SK-N-SH (cell line): ENCODE measurements at places on chromosomes 12 and 14.

- H3K27ac ChIP-seq, result peak overlapping the region; percentile 86
- H3K27me3 ChIP-seq, result no peaks in the 10 kb centered on the region
- H3K4me1 ChIP-seq, result peaks cover 21% of the 10 kb centered on the region; the same call in 1 of the 2 replicates
- DNase-seq, result peak; percentile 44
Observed at GRCh38 chr12:63944586-63945228, 100.2 kb downstream of the SRGAP1 start.

GRCh38 chr14:20631880-20632389 is 9.6 kb downstream of the OR6S1 start:
- peaks cover 30% of the 10 kb centered on the region; the same call in 1 of the 2 replicates for H3K27me3 ChIP-seq
- DNase-seq, result peak; percentile 34
- no peaks in the 10 kb centered on the region for H3K36me3 ChIP-seq
- no peaks in the 10 kb centered on the region for H3K4me1 ChIP-seq
- no peak overlapping the region for H3K27ac ChIP-seq
- peak overlapping the region; percentile 66 for H3K4me3 ChIP-seq

- H3K27ac ChIP-seq, result no peak overlapping the region
- no peaks in the 10 kb centered on the region for H3K36me3 ChIP-seq
- H3K4me3 ChIP-seq, result no peak overlapping the region
- H3K27me3 ChIP-seq, result no peaks in the 10 kb centered on the region
- H3K4me1 ChIP-seq, result no peaks in the 10 kb centered on the region
- DNase-seq, result no peak
Observed at GRCh38 chr14:46691819-46692218, 40.2 kb upstream of the RPL10L start.

DNA sequence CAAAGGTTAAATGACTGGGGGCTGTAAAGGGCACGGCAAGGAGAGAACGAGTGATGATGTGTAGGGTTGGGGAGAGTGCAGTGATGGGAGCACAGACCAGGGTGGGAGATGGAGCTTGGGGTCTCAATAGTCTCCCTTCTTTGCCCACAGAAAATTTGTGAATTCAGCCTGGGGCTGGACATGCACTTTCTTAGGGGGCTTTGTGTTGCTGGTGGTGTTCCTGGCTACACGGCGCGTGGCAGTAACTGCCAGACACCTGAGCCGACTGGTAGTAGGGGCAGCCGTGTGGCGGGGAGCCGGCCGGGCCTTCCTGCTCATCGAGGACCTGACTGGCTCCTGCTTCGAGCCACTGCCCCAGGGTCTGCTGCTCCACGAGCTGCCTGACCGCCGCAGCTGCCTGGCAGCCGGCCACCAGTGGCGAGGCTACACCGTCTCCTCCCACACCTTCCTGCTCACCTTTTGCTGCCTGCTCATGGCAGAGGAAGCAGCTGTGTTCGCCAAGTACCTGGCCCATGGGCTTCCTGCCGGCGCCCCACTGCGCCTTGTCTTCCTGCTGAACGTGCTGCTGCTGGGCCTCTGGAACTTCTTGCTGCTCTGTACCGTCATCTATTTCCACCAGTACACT is 1.7 kb downstream of the FITM1 start:
- no peak for DNase-seq
- H3K4me1 ChIP-seq, result peaks cover 19% of the 10 kb centered on the region; the same call in 1 of the 2 replicates
- H3K27ac ChIP-seq, result no peak overlapping the region

GRCh38 chr14:63375769-63376168 is 57.0 kb upstream of the GPHB5 start:
- H3K27me3 ChIP-seq, result no peaks in the 10 kb centered on the region
- no peak for DNase-seq
- H3K36me3 ChIP-seq, result peaks cover 38% of the 10 kb centered on the region
- H3K4me1 ChIP-seq, result no peaks in the 10 kb centered on the region
- no peak overlapping the region for H3K4me3 ChIP-seq

DNA sequence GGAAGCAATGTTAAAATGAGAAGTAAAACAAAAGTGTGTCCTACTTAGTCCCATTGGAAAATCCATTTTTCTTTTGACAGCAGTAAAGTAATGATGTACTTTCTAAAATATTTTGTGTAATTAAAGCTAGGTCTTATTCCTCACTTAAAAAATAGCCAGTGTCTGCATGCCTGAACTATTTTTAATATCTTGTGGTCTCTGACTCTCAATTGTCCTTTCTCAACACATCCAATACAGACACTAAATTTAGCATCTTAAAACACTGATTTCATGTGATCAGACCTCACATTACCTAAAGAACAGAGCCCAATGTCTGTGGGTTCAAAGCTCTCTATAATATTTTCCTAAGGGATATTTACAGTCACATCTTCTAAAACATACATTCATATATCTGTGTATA is 108.0 kb downstream of the DERA start:
- H3K36me3 ChIP-seq, result peaks cover 4% of the 10 kb centered on the region
- H3K27me3 ChIP-seq, result no peaks in the 10 kb centered on the region
- no peak overlapping the region for H3K27ac ChIP-seq
- DNase-seq, result no peak
- no peaks in the 10 kb centered on the region for H3K4me1 ChIP-seq

- H3K4me3 ChIP-seq, result no peak overlapping the region
- no peak for DNase-seq
- no peak overlapping the region for H3K27ac ChIP-seq
- H3K4me1 ChIP-seq, result no peaks in the 10 kb centered on the region; the same call in 1 of the 2 replicates
Observed at GRCh38 chr12:130357241-130357640, 19.6 kb downstream of the PIWIL1 start.

DNA sequence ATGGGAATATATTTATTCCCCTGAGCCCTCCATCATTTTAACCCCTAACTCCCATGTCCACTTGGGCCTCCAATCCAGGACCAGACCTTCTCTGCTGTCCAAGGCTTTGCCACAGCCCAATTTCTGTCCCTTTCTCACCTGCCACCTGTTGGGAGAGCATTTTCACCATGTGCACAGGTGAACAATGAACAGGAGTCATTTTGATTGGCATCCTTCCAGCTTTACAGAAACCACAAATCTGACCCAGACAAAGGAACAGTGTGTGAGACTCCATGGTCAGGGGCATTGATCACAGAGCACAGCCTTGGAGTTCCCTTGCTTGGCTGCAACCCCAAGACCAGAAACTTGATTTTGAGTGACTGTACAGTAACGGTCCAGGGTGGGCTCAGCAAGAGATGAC is 91.9 kb downstream of the CRACR2A start:
- no peaks in the 10 kb centered on the region for H3K27me3 ChIP-seq
- H3K27ac ChIP-seq, result no peak overlapping the region
- no peak for DNase-seq
- H3K4me1 ChIP-seq, result no peaks in the 10 kb centered on the region
- no peaks in the 10 kb centered on the region for H3K36me3 ChIP-seq

DNA sequence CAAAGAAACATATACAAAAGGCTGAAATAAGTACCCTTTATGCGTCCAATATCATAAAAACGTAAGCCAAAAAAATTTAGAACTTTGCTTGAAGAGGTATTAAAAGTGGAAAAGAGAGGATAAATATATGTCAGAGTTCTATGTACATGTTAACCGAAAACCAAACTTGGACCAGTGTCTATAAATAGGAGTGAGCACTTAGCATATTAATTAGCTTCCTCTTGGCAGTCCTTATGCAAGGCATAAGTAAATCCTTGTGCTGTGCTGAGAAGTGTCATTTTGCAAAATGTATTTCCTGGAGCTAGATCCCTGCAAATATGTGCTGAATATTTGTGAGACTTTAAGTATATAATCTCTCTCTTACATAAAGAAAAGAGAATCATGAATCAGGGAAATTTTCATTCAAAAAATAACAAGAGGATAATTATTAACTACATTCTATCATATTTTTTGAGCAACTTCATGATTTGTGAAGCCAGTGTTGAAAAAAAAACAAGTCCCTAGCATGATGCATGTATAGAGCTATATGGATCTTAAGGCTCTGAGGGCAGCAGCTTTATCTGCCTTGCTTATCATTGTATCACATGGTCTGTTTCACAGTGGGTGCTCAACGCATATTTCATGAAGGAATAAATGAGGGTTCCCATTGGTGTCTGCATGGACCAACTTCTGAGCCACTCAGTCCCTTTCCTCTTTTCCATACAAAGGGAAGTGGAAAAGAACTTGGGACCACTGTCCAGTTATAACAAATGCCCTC is 326.1 kb downstream of the PDZRN4 start:
- H3K27me3 ChIP-seq, result no peaks in the 10 kb centered on the region
- no peak overlapping the region for H3K4me3 ChIP-seq
- H3K4me1 ChIP-seq, result no peaks in the 10 kb centered on the region

DNA sequence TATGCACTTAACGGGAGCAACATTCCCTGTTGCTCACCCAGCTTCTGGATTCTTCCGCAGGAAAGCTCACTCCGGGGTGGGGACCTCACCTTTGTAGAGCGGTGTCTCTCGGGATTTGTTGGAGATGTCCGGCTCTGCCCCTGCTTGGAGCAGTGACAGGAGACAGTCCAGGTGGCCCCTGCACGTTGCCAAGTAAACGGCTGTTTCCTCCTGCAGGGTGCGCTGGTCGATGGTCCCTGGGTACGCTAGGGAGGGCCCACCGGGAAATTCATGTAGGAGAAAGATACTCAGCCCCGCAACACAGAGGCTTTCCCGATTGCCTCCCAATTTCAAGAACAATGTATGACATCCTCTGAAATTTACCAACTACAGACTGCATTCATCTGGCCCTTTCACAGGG is 23.1 kb downstream of the ASB2 start:
- no peak overlapping the region for H3K4me3 ChIP-seq
- no peak overlapping the region for H3K27ac ChIP-seq
- H3K27me3 ChIP-seq, result no peaks in the 10 kb centered on the region
- H3K4me1 ChIP-seq, result no peaks in the 10 kb centered on the region; the same call in 1 of the 2 replicates
- no peaks in the 10 kb centered on the region for H3K36me3 ChIP-seq

- peaks cover 33% of the 10 kb centered on the region for H3K36me3 ChIP-seq
- H3K27ac ChIP-seq, result no peak overlapping the region
- H3K4me1 ChIP-seq, result no peaks in the 10 kb centered on the region
- H3K27me3 ChIP-seq, result no peaks in the 10 kb centered on the region
- no peak for DNase-seq
Observed at GRCh38 chr14:20350282-20350681, 6.8 kb downstream of the PARP2 start.

- H3K27me3 ChIP-seq, result no peaks in the 10 kb centered on the region
- peak overlapping the region; percentile 79 for H3K4me3 ChIP-seq
- no peaks in the 10 kb centered on the region for H3K36me3 ChIP-seq
- peaks cover 17% of the 10 kb centered on the region; the same call in 1 of the 2 replicates for H3K4me1 ChIP-seq
Observed at GRCh38 chr14:52067873-52068614, 815 bp downstream of the NID2 start.

DNA sequence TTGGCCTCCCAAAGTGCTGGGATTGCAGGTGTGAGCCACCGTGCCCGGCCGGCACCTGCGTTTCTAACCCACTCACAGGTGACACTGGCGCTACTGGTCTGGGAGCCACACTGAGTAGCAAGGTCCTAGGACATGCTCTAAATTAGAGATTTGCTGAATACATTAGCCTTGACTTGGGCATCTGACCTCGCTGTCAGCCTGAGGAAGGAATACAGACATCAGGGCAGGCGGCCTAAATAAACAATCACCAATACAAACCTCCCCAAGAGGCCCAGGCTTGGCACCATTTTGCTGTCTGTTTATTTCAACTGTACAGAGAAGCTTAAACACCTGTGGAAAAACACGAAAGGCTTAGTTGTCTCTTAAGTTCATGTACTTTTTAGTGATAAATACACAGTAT is 27.5 kb downstream of the P2RX4 start:
- no peak overlapping the region for H3K4me3 ChIP-seq
- no peaks in the 10 kb centered on the region for H3K36me3 ChIP-seq
- H3K27ac ChIP-seq, result no peak overlapping the region
- no peaks in the 10 kb centered on the region for H3K27me3 ChIP-seq
- H3K4me1 ChIP-seq, result peaks cover 4% of the 10 kb centered on the region; the same call in 1 of the 2 replicates
